ENCODE measurements at places on chromosomes 7 and 10. TPM values are rescaled to one million over a fixed set of nuclear protein-coding genes. Genes with fewer than 3 reads are reported as not detected.
A peak's percentile ranks its signal among the peaks of the same experiment; 100 is the strongest.

DNA sequence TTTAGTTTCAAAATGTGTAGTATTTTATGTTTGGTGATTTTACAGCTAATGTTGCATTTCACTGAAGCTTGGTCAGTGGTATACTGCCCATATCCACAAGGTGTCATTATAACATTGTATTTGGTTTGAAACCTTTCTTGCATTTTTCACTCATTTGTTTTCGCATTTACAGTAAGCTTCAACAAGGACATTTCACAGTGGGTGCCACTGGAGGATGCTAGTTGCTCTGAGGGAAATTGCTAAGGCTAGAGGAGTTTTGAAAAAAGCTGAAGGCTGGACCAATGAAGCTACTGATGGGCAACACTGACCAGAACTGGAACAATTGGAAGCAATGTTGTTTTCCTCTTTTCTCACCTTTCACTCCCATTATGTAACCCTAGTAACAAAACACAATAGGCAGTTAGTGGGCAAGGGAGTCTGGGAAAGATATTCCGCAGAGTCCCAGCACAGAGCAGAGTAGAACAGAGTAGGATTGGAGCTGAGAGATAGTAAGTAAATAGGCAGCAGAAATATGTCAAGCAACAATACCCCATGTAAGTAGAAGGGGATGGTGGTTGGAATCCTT is 23.6 kb upstream of the SRI start:
- DNase-seq, result no peak

DNA sequence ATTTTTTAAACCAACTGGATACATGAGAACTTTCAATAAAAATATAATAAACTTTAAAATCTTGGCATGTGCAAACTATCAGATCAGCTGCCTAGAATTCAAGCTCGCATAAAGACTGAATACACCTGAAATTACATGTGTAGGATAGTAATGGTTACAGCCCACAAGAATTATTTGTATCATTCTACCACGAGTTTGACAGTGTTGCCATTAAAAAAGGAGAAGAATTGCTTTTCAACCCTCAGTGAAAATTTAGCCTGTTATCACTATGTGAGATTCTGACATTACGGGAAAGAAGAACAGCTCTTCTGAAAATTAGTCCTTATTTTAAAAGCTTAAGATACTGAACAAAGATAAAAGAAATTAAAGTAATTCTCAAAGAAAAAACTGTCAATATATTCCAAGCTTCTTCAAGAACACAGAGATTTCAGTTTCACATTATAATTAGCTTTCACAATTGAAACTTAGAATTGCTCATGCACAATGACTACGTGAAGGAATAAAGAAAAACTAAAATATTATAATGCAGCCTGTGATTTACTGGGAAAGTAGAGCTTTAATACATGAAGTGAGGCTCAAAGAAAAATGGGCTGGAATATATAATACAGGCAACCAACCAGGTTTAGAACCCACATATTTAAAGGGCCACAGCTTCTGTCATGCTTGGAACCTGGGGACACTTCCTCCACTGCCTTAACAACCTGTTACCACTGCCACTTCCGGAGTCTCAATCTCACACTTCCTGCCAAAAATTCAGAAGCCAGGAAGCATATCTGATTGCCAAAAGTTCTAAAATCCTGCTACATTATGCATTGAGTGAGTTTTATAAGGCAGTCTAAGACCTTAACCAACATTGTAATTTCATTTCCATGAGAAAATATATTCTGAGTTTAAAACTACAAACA is 23.2 kb downstream of the TPK1 start:
- peak; percentile 45 for DNase-seq

- DNase-seq, result no peak
Observed at GRCh38 chr7:20122073-20122472, 95.1 kb downstream of the MACC1 start.

- DNase-seq, result no peak
Observed at GRCh38 chr7:37211097-37211880, 237.4 kb downstream of the ELMO1 start.

DNA sequence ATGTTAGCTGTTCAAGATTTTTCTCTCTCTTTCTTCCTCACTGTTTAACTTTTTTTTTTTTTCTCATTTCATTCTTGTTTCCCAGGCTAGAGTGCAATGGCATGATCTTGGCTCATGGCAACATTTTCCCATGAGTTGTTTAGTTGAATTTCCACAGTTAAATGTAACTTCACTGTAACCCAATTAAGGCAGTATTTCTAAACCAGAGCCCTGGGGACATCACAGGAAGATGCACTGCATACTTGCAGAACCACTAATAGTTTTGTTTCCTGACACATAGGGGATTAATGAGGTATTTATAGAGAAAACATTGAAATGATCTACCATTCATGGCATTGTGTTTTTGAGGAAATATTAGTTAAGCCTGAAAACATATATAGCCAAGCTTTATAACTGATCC is 795.6 kb upstream of the GHITM start:
- DNase-seq, result no peak

GRCh38 chr7:158550394-158550700 is 37.3 kb downstream of the PTPRN2 start:
- no peak for DNase-seq

Gene CNPY1
- total RNA-seq, result not detected

Gene NPTX2
- total RNA-seq, result 0.08 TPM

Gene PEX1
- 17.0 TPM for total RNA-seq

Gene PON1
- total RNA-seq, result not detected
